ENCODE measurements at places on chromosomes 3 and 15. TPM values are rescaled to one million over a fixed set of nuclear protein-coding genes. Genes with fewer than 3 reads are reported as not detected.

GRCh38 chr15:57667171-57667849, 39.2 kb upstream of the POLR2M start:
- no peak for DNase-seq

GRCh38 chr15:66646308-66646707, 55.7 kb upstream of the SMAD6 start:
- no peak for DNase-seq

Gene GRK7
- not detected for total RNA-seq

Gene UMPS
- 17.4 TPM for total RNA-seq

Gene CSTA
- total RNA-seq, result 3.8 TPM

Measured in Karpas-422 (cell line).